ENCODE measurements at places on chromosomes 16 and 17.
A peak's percentile ranks its signal among the peaks of the same experiment; 100 is the strongest.

DNA sequence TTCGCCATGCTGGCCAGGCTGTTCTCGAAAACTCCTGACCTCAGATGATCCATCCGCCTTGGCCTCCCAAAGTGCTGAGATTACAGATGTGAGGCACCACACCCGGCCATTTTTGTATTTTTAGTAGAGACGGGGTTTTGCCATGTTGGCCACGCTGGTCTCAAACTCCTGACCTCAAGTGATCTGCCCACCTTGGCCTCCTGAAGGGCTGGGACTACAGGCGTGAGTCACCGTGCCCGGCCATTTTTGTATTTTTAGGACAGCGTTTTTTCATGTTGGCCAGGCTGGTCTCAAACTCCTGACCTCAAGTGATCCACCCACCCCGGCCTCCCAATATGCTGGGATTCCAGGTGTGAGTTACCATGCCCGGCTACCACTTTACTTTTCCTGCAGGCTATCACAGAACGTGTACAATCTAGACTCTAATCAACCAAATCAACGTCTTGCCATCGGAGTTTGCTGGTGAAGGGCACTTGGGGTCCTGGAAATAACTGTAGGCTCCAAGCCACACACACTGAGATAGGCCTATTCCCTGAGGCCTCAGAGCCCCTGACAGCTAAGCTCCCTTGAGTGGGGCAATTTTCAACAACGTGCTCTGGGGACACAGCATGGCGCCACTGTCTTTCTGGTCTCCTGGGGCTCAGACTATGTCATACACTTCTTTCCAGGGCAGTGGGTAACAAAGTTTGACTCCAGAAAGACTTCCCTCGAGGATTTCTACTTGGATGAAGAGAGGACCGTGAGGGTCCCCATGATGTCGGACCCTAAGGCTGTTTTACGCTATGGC, 12.7 kb downstream of the SERPINF1 start:
- no peak for DNase-seq

DNA sequence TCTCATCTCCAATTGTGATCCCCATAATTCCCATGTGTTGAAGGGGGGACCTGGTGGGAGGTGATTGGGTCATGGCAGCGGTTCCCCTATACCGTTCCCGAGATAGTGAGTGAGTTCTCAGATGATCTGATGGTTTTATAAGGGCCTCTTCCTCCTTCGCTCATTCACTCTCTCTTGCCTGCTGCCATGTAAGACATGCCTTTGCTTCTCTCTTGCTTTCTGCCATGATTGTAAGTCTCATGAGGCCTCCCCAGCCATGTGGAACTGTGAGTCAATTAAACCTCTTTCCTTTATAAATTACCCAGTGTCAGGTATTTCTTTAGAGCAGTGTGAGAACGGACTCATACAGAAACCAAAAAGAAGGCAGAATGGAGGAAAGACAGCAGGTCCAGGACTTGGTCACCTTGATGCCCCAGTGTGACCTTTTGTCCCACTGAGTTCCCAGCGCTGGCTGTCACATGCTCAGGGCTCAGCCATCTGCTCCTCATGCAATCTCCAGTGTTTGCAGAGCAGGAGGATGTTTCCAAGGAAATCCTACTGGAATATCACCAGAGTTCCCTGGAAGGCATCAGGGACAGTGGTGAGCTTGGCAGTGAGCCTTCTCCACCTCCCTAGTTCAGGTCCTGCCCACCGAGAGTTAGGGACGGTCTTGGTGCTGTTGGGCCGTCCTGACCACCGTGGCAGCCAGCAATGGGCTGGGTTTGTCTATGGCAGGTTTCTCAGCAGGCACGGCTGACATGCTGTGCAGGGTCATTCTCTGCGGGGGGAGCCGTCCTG, 96.7 kb downstream of the SEC14L1 start:
- DNase-seq = no peak

GRCh38 chr16:87308826-87309225, 8.4 kb downstream of the C16orf95 start:
- DNase-seq = no peak

- DNase-seq = no peak
Observed at GRCh38 chr17:79562192-79562930, 48.5 kb downstream of the RBFOX3 start.

DNA sequence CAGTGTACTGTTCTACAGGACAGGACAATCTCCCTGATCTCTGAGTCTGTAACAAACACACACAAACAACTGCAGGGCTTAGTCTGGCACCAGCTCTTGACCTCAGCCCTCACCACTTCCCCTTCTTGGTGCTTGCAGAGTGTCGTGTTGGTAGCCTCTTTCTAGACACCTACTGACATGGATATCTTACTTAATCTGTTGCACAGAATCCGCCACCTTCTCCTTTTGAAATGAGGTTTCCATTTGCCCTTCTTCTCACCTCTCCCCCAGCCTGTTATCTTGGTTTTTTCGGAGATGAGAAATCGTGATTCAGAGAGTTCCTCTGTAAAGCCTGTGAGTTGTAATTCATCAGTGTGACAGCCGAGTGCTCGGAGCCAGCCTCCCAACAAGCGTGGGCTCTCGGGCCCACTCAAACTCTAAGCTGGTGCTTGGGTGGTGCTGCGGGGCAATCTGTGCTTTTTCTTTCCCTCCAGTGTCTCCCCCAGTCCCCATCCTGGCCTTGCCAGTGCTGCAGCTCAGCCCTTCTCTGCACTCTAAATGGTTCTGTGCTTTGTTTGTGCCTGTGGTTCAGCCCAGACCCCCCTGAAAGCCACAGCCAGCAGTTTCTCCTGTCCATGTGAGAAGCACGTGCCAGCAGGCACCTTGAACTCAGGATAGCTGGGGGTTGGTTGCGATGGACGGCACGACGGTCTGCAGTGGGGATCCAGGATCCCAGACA, 28.1 kb downstream of the KIAA0513 start:
- peak; percentile 62 for DNase-seq

- no peak for DNase-seq
Observed at GRCh38 chr16:2825906-2826305, 4.2 kb upstream of the ZG16B start.

GRCh38 chr16:61148930-61149329, 887.3 kb downstream of the CDH8 start:
- DNase-seq = no peak

- DNase-seq = no peak
Observed at GRCh38 chr17:58995247-58995940, 111.3 kb downstream of the TRIM37 start.

DNA sequence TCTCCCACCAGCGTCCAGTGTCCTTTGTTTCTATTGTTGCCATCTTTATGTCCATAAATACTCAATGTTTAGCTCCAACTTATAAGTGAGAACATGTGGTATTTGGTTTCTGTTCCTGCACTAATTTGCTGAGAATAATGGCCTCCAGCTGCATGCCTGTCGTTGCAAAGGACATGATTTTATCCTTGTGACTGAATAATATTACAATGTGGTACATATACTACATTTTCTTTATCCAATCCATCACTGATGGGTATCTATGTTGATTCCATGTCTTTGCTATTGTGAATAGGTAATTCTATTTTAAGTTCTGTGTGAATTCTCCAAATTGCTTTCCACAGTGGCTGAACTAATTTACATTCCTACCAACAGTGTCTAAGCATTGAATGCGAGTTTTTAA, 578.6 kb upstream of the CA10 start:
- DNase-seq = no peak

DNA sequence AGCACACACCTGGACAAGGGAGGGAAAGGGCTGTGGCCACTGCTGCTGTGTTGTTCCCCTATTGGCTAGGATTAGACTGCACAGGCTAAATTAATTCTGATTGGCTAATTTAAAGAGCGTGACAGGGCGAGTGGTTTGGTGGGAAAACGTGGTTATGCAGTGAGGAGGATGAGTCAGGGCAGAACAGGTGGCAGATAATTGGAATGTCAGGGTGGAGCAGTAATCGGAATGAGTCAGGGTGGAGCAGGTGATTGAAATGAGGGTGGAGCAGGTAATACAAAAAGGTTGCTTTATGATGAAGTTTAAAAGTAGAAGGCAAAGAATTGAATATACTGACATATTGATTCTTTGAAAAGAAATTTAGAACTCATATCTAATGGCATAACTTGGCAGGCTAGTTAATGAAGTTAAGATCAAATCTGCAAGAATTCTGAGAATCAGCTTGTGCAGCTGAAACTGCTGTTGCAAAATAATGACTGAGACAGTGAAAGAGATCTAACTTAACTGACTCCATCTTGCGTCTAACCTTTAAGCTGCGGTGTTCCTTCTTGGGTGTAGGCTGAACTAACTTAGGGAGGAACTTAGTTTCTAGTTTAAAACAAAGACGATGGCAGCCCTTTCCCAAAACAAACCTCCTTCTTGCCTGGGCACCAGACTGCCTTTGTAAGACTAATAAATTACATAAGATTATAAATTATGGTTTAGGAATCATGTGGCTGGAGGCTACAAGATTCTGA, 174.3 kb downstream of the UTP18 start:
- DNase-seq = no peak

DNA sequence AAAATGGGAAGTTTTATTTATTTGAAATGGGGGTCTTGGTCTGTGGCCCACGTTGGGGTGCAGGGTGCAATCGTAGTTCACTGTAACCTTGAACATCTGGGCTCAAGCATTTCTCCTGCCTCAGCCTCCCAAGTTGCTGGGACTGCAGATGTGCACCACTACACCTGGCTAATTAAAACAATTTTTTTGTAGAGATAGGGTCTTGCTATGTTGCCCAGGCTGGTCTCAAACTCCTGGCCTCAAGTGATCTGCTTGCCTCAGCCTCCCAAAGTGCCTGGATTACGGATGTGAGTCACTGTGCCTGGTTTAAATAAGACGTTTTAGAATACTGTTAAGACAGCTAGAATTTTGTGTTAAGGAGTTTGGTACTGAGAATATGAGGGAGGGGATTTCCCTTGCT, 15.7 kb downstream of the PSMD11 start:
- no peak for DNase-seq

DNA sequence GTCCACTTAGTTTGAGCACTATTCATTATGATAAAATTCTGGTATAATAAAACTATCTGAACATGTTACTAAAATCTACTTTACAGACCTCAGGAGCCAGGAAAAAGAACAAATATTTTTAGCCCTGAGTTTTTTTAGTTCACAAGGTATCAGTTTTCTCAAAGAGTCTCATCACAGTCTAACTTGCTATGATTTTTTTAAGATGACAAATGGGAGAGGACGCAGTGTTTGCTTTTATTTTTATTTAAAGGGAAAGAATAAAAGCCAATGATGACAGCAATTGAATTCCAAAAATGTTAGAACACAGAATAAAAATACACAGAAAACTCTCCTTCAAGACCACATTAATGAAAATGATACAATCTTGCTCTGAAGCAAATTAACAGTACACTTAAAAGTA, 7.4 kb downstream of the MED13 start:
- no peak for DNase-seq

DNA sequence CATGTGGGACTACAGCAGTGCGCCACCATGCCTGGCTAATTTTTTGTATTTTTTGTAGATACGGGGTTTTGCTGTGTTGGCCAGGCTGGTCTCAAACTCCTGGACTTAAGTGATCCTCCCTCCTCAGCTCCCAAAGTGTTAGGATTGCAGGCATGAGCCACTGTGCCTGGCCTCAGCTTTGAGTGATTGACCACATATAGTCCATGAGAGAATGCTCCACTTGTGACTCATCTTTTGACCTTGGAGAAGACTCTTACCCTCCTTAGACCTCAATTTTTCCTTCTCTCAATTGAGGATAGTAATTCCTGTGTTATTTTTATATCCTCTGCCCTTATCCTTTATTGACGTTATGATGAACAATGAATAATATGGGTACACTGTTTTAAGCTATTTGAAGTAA, 30.9 kb upstream of the DUSP14 start:
- DNase-seq = no peak

DNA sequence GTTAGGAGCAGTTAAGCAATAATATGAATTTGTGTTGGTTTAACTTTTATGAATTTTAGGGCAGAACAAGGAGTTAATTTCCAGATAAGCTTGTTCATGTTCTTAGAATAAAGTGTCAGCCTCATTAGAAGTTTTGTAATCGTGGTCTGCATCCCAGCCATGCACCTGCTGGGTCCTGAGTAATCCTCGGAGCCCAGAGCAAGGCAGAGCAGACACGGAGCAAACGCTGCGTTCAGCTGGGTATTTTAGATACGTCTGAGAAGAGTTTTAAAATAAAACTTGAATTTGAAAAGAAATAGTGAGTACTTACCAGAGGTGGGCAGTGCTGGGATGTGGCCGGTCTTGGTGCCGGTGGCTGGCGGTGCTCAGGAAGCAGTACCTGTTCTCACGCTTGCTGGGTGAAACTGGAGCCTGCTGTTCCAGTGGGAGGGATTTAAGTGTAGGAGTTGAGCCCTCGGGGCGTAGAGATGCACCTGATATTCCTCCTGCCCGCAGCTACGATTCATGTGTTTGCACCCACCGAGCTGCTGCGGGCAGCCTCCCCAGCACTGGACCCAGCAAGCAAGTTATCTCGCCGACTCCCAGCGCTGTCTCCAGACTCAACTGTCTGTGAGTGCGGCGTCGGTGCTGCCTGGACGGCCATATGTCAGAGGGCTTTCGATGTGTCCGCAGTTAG, at the start of gene ZNF750:
Gene ZNF750 (minus strand): TSS at position 406 of the 676 bp plus-strand sequence. CDS start 7,568 bp downstream, outside the sequence.
- no peak for DNase-seq

GRCh38 chr17:37317867-37318266, 57.9 kb upstream of the C17orf78 start:
- no peak for DNase-seq

DNA sequence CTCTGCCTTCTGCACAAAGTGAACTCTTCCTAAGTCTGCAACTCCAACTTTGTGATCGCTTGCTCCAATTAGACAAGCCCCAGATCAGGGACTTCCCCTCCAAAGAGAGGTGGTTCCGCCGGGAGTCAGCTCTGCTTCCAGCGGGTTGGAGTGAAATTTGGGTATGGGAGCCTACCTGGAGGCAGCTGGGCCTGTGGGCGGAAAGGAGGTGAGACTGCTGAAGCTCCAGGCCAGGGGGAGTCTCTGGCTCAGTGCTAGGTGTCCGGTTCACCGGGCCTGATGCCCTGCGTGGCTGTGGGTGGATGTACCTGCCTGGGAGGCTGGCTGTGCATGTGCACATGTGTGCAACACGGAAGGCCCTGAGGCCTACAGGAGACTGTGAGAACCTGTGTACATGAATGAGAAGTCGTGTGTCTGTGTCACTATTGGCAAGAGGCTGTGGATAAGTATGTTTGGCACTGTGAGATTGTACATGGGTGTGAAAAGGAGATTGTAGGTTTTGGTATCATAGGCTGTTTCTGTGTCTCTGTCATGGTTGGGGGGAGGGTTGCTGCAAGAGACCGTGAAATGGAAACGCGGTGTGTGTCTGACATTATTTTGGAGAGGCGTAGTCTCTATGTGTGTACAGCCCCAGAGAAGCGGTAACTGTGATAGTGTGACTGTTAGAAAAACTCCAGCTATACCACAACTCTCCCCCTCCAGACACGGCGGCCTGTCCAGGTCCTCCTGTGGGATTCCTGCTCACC, 4.2 kb downstream of the LHX1 start:
- no peak for DNase-seq

DNA sequence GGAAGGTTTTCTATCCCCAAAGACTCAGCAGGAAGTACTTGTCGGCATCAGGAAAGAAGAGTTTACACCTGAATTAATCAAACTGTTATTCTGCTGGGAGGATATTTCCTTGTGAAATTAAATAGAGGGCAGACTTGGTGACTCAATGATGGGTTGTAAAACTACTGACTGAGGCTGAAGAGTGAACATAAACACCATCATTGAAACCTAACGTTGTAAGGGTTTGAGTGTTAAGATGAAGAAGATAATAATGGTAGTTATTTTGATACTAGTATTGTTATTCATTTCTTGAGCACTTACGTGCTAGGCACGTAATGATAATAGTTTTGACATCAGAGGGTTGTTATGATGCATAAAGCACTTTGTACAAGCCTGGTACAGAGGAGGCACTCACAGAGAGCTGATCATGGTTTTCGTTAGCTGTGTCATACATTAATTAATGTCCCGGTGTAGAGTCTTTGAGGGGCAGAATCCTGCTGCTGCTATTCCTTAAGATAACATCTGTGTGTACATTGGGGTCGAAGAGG, 64.2 kb upstream of the CACNG3 start:
- no peak for DNase-seq

Data from activated naive CD8-positive, alpha-beta T cell treated with anti-CD3 and anti-CD28 coated beads, Interleukin-2, amount 50 U/mL, for 24 hours (primary cell).